ENCODE measurements at places on chromosomes 6 and 20.

GRCh38 chr6:13368731-13369115 lies 40.4 kb upstream of the TBC1D7 start:
- no peak for DNase-seq

DNA sequence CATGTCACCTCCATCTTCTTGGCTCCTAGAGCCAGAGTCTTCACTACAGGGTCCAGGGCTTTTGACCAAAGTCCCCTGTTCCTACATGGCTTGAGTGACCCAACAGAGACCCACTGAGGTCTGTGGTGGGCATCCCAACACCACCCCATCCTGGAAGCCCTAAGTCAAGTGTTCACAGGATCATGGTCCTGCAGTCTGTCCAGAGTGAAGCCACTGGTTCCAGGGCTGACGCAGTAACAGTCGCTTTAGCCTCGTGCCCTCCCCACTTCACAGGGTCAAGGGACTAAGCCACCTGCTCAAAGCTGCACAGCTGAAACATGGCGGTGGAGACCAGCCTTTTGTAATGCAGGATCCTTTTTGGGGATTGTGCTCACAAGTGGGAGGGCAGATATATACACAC lies 133.9 kb downstream of the JPH2 start:
- no peak for DNase-seq

- no peak for DNase-seq
Observed at GRCh38 chr6:143258945-143259344, 191.6 kb downstream of the ADAT2 start.

DNA sequence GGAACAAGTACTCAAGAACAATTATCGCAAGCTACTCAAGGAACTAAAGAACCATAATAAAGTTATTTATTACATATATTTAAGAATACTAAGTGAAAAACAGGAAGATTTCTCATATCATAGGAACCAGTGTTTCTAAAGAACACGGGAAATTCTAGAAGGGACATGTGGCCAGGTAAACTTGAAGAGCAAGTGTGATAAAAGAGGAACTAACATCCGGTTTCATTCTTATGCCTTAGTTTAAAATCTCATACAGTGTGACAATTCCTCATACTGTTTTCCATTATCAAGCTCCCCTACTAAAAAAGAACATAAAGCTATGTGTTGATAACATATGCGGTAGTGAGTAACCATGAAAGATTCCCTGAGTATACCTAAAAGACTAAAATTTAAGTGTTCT lies 163.5 kb upstream of the SHLD1 start:
- DNase-seq = no peak

DNA sequence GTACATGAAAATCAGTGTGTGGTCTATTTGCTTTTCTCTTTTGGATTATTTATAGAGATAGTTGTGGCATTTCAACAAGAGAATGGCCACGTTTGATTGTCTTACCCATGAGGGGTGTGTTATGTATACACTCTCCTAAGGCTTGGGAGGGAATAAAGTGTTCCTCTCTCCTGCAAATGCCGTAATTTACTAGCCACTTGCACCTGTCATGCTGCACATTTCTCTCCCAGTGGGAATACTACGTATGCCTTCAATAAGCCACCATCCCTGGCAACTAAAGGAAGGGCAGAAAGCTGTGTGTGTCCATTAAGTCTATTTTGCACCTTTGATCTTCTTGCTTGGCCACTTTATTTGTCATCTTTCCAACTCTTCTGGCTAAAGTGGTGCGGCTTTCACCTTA lies 541.2 kb downstream of the QKI start:
- DNase-seq = no peak

All from RCC 7860 (cell line).